ENCODE measurements at places on chromosomes 6 and 20.

DNA sequence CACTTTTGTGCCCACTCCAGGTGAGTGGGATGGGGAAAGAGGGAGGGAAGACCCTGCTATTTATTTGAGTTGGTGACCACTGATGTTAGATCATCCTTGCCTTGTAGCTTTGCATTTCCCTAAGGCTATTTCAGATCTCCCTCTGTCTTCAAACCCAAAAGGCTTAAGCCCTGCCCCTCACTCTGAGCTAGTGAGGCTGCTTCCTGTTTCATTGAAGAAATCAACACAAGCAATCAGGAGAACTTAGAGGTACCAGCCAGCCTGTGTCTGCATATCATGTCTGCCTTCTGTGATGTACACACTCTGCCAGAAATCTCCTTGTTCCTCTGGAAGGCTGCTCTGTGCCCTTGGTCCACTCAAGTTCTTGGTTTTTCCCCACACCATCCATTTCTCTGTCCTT lies 135.3 kb downstream of the ARID1B start:
- no peak for DNase-seq

- DNase-seq: no peak
These were observed 34.3 kb downstream of the SDHAF4 start for GRCh38 chr6:70601014-70601413.

- DNase-seq: no peak
These were observed 431.2 kb upstream of the PTCHD4 start for GRCh38 chr6:48542191-48542590.

DNA sequence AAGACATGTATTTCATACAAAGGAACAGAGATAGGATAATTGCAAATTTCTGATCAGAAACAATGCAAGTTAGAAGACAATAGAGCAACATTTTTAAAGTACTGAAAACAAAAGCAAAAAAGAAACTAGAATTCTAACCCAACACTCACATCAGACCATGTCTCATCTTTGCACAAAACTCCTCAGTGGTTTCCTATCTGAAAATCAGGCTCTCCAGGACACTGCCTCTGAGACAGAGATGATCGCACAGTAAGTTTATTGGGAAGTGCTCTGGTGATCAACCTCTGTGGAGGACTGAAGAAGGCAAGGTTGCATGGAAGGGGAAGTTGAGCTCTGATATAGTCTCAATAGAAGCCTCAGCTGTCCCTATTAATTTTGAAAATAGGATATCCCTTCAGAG lies 2.3 kb upstream of the TTBK1 start:
- no peak for DNase-seq

DNA sequence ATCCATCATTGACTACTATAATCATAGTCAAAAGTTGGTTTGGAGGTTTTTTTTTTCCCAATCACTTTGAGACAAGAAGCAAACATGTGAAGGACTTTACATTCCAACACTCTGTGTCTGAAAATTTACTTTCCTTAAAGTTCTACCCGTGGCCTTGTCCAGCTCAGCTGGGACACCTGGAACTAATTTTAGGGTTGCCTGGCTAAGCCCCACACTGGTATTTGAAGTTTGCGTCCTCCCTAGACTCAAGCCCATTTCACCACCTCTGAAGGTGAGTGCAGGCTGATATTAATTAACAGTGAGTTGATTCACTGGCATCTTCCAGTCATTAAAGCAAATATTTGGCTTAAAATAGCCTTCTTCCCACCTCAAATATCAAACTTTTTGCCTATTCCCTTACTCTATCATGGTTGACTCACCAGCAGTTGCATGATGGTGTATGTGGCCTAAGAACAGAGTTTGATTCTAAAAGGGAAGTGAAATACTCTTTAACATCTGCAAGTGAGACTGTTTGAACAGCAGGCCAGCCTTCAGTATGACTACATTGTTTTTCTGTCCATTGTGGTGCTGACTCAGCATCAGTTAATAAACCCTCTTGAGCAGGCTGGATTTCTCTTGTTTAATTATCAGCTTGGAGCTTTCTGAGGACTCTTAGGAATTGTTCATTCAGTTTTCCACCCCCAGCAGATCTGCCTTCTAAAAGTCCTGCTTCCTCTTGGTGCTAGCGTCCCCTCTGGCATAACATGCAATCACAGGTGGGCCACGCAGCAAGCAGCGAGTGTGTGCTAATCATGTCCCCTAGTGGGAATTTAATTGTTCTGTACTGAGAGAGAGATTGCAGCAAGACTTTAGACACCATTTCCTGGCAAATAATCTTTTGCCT lies 1.8 kb upstream of the PRDM1 start:
- no peak for DNase-seq

DNA sequence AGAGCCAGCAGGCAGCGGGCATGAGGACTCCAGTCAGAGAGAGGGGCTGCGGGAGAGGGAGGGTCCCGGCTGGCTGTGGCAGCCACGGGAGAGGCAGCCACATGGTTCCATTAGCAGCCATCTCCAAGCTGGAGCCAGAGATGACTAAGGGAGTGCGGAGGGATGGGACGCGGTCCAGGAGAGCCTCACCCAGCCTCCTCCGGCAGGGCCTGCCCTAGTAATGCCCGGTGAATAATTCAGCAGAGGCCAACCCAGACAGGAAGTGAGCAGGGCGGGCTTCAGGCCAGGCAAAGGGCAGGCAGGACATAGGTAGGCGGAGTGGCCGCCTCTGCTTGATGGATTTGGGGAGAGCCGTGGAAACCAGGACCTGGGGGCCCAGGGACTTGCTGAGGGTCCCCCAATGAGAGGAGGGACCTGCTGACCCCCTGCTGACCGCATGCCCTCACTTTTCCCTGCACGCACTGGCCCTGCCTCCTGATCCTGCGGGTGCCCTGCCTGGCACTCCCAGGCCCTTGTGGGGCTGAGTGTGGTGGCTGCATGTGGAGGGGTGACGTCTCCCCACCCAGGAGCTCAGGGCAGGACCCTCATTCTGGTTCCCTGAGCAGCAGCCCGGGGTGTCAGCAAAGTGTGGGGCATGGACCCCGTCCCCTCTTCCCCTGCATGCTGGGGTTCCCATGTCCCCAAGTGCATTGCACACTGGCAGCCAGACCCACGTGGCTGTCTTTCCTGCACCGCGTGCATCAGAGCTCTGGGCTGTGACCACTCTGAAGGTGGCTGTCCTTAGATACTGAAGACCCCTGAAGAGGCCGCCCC lies 51.8 kb upstream of the SLCO4A1 start:
- no peak for DNase-seq

GRCh38 chr6:14277405-14277930 lies 159.9 kb downstream of the CD83 start:
- no peak for DNase-seq

- no peak for DNase-seq
These were observed 18.8 kb downstream of the PRR18 start for GRCh38 chr6:166289207-166290060.

DNA sequence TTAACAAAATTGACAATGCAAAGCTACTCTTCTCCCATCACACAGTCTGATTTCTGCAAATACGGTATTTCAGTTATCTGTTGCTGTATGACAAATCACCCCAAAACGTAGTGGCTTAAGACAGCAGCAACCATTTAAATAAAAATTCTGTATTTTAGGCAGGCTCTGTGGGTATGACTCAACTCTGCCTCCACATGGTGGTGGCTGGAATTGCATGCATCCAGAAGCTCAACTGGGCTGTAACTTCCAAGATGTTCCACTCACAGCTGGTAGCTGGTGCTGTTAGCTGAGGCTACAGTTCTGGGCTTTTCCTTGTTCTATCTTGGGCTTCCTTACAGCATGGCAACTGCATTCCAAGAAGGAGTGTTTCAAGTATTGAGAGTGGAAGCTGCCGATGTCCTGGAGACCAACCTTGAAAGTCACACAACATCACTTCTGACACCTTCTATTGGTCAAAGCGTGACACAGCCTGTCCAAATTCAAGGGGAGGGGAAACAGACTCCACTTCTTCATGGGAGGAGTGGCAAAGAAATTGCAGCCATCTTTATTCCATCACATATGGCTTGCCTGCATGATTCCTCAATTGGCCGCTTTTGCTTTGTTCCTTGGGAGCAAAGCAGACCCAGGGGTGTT lies 39.7 kb upstream of the TULP1 start:
- peak; percentile 32 for DNase-seq

GRCh38 chr6:152240436-152240835 lies 396.7 kb downstream of the SYNE1 start:
- no peak for DNase-seq

DNA sequence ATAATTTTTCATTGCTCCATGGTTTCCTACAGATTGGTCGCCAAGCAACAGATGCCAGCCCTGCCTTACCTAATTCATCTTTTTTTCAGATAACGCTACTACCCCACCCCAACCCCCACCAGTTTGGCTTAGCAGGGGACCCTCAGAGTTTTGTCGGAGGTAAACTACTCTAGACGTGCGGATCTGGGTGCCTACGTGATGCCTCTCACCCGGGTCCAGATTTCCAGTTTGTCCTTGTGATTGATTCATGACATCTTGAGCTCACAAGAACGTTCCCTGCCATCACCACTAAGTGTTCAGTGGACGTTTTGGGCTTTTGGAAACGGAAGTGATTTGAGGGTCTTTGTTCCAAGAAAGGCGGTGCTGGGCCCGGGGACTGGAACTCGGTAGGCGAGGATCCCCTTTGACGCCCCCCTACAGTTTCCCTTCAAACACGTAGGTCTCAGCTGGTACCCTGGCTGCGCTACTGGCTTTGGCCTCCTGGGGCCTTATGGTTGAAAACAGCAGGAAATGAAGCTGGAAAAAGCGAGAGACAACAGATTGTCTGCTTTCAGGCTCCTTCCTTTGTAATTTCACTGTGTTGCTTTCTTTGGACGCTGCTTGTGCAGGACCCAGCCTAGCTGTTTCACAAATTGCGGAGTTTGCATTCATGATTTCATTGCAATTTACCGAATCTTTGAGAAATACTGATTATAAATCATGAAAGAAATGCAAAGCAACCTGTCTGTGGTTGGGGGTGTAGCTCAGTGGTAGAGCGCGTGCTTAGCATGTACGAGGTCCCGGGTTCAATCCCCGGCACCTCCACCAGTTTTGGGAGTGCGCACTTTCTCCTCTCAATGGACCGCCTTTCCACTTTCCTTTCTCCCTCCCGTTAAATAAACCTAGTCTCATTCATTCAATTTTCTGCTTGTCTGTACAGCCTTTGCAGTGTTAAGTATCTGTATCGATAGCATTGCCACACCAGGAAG lies 81.0 kb downstream of the GPX5 start:
- no peak for DNase-seq

- DNase-seq: no peak
These were observed 3.7 kb downstream of the BIRC7 start for GRCh38 chr20:63239431-63239830.

GRCh38 chr6:15434263-15434662 lies 188.4 kb downstream of the JARID2 start:
- no peak for DNase-seq

GRCh38 chr6:118186672-118187567 lies 279.9 kb downstream of the SLC35F1 start:
- no peak for DNase-seq

DNA sequence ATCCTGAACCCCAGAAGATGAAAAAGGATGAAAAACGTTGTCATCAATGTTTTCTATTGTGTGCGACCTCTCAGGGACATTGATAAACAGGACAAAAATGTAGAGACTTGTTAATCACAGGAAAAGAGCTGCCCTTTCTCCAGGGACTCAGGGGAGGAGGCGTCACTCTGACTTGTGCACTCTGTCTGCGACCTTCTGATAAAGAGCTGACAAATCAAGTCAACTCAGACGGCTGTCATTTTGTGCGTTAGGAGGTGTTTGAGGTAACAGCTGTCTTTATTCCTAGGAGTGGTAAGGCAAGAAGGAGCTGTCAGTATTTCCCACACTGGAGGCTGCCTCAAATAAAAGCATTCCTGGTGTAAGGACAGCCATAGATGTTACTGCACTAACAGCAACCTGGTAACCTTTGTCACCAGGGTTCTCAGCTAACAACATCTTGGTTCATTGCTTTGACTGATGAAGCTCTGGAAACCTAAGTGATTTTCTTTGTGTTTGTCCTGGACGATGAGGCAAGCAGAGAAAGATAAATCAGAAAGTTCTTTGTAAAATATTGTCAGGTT lies 38.6 kb upstream of the NXT1 start:
- no peak for DNase-seq

GRCh38 chr20:46512943-46513844 lies at the start of gene ZNF334:
Gene ZNF334 (minus strand): TSS chr20:46513559. CDS start chr20:46512102, 1,457 bp downstream.
- no peak for DNase-seq

GRCh38 chr20:7975851-7976414 lies 35.7 kb upstream of the HAO1 start:
- no peak for DNase-seq

DNA sequence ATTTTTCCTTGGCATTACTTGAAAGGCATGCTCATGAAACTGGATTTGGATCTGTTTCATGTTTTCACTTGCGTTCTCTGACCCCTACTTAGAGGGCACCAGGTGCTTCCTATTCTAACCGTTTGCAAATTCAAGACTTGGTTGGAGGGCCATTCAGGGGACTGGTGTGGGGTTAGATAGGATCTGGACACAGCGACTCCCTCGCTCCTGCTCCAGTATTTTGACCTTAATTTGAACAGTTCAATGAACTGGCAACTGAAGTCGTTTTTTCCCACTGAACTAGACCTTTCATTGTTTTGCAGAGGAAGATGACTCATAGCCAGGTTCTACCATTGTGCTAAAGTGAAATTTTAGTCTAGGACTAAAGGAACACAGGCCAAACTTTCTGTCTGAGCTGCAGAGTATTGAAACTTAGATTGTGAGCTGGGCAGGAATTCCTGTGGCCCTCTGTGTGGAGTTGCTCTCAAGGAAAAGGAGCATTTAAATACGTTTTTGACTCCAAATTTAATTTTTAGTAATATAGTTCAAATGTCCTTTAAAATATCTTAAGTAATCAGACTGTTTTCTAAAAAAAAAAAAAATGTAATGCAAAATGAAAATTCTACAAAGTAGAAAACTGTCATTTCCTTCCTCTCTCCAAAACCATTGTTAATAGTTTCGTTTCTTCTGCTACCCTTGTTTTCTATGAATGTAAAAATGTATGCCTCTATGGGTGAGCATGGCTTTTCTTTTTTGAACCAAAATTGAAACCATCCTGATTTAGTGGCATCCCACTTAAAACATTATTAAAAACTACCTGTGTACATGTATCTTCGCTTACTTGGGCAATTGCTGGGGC lies 64.8 kb downstream of the UTRN start:
- DNase-seq: no peak

- DNase-seq: no peak
These were observed 3.6 kb upstream of the EMILIN3 start for GRCh38 chr20:41370176-41370575.

- DNase-seq: no peak
These were observed 10.4 kb upstream of the FKBPL start for GRCh38 chr6:32140420-32141046.

GRCh38 chr6:83978997-83979396 lies 54.6 kb upstream of the MRAP2 start:
- no peak for DNase-seq

- DNase-seq: no peak
These were observed 48.2 kb downstream of the PLG start for GRCh38 chr6:160750276-160750689.

DNA sequence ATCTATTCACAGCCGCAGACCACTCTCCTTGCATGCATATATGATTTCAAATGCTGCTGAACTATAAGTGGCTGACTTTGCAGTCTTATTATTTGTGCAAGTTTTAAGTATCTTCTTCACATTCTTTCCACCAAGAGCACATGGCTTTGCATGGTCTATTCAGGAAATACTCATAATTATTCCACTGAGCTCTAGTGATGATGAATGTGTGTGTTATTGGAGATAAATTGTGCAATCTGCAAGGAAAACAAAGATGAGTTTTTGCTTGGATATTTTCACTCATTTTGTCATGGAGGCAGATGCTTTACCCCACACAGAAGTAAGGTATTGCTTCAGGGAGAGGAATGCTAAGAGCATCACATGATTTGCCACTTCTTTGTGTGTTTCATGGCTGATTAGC lies 764.6 kb downstream of the TBC1D32 start:
- DNase-seq: no peak

Measured in stimulated activated CD8-positive, alpha-beta memory T cell treated with anti-CD3 and anti-CD28 coated beads, Interleukin-7, amount 100 ng/mL, for 1 hour (primary cell).